NCI-H2171 (cell line): ENCODE measurements at places on chromosomes 12 and 14.
A peak's percentile ranks its signal among the peaks of the same experiment; 100 is the strongest.

- DNase-seq, result no peak
These were observed 206.0 kb upstream of the PLEKHG7 start for GRCh38 chr12:92496790-92497189.

- peak; percentile 34 for DNase-seq
These were observed 14.0 kb downstream of the TAMALIN start for GRCh38 chr12:52020539-52021336.

- DNase-seq, result no peak
These were observed 407.0 kb upstream of the MGAT4C start for GRCh38 chr12:86663173-86663572.

DNA sequence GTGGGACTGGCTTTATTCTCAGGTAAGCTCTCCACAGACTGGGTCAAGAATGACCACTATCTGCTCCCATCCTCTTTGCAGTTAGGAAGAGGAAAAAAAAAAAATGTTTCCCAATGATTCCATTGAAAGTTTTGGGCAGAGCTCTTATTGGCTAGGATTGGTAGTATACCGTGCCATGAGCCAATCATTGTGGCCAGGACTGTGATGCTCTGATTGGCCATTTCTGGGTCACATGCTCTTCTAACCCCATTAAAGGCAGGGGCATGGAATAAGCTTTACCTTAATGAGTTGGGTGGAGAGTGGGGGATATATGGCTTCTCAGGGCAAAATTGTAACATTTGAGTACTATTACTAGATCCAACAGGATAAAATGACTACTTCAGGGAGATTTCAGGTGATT lies 49.4 kb upstream of the WSCD2 start:
- DNase-seq, result no peak

DNA sequence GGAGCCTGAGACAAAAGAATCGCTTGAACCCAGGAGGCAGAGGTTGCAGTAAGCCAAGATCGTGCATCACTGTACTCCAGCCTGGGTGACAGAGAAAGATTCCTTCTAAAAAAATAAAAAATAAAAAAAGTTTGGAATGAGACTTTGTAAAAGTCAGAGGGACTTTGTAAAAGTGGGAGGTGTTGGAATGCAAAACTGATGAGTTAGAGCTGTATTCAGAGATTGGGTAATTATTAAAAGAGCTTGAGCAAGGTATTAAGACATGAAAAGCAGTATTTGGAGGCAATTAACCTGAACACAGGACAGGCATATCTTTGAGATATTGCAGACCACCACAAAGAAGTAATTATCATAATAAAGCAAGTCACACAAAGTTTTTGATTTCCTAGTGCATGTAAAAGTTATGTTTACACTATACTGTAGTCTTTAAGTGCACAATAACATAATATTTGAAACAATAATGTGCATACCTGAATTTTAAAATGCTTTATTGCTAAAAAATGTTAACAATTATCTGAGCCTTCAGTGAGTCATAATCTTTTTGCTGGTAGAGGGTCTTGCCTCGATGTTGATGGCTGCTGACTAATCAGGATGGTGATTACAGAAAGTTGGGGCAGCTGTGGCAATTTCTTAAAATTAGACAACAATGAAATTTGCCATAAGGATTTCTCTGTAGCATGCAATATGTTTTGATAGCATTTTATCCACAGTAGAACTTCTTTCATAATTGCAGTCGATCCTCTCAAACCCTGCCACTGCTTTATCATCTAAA lies 33.1 kb downstream of the PHLDA1 start:
- no peak for DNase-seq

DNA sequence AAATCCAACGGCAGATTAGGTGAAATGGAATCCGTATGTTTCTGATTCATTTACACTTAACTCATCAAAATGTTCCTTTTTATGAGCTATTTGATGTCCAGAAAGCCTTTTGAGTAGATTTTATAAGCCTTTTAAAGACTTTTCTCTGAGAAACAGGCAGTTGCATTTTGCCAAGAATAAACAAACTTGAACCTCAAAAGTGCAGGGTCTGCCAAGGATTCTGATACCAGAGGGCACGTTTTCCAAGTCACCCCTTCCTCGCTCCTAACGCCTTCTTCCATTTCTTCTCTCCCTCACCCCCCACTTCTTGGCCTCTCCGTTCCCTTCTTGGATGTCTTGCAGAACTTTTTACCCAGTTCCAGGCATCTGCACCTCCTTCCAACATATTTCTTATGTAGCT lies 200.6 kb upstream of the TBX3 start:
- DNase-seq, result no peak

GRCh38 chr12:51755251-51755650 lies 93.3 kb downstream of the FIGNL2 start:
- DNase-seq, result no peak

DNA sequence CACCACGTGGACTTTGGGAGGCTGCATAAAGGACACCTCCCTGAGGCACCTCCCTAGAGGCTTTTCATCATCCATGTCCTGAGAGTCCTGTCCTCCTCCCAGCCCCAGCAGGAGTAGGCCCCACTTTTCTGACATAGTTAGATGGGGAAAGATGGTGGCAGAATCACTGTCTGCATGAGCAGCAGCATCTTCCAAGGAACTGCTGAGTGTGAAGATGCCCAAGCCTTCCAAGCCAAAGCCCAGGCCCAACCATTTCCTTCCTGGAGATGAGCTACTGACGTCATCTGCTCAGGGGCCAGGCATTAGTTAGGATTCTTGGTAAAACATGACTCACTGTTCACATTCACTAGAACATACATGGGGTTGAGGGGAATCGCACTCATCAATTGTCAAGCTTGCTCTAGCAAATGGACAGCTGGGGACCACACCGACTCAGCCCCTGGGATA lies 37.3 kb downstream of the VDR start:
- no peak for DNase-seq

- DNase-seq, result no peak
These were observed 316.2 kb downstream of the PAWR start for GRCh38 chr12:79374545-79374944.

- DNase-seq, result no peak
These were observed 263.9 kb upstream of the RGS6 start for GRCh38 chr14:71668186-71668912.

DNA sequence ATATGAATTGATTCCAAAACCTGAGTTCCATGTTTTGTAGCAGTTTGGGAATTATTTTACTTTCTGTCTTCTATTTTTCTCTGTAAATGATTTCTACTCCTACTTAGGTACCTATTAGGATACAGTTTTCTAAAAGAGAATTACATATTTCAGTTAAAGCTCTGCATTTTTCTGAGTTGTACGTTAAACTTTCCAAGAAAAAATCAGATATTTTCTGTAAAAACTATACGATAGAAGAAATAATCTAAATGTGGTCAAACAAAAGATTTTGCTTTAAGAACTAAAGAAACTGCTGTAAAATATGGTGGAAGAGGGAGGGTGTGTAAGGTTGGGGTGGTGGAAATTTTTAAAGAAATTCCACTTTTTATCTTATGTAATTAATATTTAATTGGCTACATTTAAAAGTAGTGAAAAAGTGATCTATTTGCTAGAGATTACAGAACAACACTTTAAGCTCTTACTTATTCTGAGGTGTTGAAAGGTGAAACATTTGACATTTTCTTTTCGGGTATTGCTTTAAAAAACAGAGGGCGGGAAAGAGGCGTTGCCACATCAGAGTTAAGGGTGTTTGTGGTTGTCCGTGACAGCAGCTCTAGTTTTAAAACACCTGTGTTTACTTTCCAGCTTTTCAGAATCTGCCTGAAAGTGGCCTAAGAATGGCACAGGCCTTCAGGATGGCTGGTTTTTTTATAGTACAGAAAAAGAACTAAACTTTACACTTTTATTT lies 187.3 kb downstream of the MIPOL1 start:
- no peak for DNase-seq

DNA sequence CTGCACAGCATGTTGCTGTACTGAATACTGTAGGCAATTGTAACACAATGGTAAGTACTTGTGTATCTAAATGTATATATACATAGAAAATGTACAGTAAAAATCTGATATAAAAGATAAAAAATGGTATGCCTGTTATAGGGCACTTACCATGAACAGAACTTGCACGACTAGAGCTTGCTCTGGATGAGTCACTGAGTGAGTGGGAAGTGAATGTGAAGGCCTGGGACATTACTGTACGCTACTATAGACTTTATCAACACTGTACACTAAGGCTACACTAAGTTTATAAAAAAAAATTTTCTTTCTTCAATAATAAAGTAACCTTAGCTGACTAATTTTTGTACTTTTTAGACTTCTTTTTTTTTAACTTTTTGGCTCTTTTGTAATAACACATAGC lies 24.2 kb upstream of the NEDD1 start:
- DNase-seq, result no peak

DNA sequence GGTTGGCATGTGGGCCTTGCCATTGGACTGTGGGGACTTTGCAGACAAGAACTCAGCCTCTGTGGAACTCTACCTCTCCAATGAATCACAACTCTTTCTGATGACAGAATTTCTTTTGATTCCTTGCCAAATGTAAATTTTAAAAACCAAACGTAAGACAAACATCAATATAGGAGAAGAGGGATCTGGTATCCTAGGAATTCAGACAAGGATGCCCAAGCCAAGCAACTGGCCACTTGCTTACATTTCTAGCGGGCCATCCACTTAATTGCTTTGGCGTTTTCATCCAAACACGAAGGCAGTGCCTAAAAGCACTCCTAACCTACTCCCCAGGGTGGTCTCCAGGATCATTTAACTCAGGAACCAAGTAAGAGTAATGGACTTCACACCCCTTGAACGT lies 23.4 kb upstream of the RAB35 start:
- no peak for DNase-seq

GRCh38 chr14:49545071-49545470 lies 41.1 kb downstream of the RPS29 start:
- no peak for DNase-seq

DNA sequence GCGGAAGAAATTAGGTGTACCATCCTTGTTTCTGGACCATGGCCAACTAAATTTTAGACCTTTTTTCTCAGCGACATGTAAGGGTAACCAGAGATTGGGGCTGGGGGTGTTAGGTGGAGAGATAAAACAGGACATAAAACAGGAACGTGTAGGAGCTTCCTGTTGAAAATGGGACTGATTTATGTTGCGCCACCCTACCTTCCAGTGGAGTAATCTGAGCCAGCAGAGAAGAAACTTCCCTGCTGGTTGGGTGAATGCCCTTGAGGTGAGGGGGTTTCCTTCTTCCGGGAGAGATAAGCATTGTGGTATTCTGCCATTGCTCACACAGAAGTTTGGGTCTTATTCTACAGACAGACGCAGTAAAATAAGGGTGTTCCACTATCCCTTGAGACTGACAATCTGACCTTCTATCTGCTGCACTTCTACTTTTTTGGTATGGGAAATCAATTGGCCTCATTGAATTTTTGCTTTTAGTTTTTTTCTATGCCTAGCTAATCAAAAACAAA lies 417.6 kb downstream of the PCNX1 start:
- no peak for DNase-seq

DNA sequence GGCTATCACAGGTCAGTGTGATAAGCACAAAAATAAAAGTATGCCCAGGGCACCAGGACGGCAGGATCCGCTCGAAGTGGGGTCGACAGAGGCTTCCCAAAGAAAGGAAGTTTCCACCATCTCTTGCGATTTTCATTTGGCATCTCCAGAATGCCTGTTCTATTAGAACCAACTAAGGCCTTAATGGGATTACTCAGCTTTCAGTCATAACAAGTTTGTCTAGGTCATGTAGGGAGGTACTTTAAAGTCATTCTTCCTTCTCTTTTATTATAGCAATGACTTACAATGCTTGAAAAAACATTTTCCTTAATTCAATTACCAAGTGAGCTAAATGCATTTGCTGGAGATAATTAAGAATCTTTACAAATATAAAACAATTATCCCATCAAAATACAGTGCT lies 83.6 kb upstream of the DIO3 start:
- no peak for DNase-seq

DNA sequence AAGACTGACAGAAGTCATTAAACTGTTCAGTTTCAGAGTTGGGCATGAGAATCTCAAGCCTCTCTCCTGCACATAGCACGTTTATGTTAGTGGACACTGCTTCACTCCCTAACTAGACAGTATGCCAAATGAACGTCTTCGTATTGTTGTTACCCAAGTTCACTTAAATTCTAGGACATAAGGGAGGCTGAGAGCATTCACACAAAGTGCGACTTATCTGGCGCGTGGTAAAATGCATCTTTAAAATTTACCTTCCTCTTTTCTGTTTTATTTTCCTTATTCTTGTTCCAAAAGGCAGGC lies 166.3 kb downstream of the AKAP6 start:
- no peak for DNase-seq

GRCh38 chr14:66509874-66510273 lies 1.9 kb downstream of the GPHN start:
- no peak for DNase-seq

DNA sequence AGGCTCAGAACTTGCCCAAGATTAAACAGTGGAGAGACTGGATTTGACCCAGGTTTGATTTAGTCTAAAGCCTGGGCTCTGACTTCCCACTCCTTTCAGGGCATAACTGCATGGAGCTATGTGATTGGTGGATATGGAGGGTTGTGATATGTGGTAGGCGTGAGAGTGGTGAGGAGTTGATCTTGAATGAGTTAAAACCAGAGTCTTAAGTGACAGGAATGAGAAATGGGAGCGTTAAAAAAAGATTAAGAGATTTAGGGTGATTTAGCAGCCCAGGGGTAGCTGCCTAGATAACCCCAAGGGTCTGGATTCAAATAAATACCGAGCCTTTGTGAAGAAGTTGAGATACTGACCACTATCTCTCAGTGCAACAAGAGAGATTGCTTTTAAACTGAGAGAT lies 8.4 kb downstream of the SYNDIG1L start:
- DNase-seq, result no peak

DNA sequence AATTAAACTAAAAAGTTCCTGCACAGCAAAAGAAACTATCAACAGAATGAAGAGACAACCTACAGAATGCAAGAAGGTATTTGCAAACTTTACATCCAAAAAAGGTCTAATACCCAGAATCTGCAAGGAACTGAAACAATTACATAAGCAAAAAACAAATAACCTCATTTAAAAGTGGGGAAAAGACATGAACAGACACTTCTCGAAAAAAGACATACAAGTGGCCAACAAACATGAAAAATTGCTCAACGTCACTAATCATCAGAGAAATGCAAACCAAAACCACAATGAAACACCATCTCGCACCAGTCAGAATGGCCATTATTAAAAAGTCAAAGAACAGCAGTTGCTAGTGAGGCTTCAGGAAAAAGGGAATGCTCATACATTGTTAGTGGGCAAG lies 15.2 kb downstream of the PDE6H start:
- DNase-seq, result no peak

GRCh38 chr12:21827083-21827482 lies 52.6 kb upstream of the KCNJ8 start:
- DNase-seq, result no peak

DNA sequence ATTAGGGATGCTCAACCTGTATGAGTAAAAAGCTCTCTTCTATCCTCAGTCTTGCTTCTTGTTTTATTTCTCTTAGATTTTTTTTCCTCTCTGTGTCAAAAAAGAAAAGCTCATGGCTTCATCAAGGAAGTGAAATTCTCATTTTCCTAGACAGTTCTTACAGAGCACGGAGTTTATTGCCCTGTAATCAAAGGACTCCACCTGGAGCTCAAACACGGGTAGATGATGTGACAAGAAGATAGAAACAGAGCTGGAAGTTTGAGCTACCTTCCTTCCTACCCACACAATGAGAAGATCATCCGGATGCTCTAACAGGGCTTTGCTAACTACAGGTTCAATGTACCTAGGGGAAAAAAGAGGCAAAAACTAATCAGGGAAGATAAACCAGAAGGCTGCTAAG lies 564.8 kb downstream of the MED13L start:
- no peak for DNase-seq
